ENCODE measurements at places on chromosomes 2 and 18.

- no peak for DNase-seq
Observed at GRCh38 chr2:10235099-10235908, 67.4 kb upstream of the HPCAL1 start.

GRCh38 chr2:1863386-1863785, 119.1 kb upstream of the PXDN start:
- no peak for DNase-seq

- no peak for DNase-seq
Observed at GRCh38 chr2:211035548-211036185, 479.3 kb downstream of the CPS1 start.

DNA sequence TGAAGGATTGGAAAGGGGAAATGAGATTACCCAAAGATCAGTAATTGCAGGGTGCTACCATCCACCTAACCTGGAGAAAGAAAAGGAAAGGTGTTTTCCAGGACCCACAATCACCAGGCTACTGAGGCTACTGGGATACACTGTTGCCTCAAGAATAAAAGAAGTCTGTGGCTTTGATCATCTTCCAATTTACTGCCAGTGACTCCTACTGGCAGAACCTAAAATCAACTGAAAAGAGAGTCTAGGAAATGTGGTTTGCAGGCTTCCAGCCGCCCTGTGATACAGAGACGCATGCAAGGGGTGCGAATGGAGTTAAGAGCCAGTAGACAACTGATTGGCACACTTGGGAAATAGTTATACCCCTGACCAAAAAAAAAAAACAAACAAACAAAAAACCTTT, 16.6 kb upstream of the TTL start:
- DNase-seq = no peak

DNA sequence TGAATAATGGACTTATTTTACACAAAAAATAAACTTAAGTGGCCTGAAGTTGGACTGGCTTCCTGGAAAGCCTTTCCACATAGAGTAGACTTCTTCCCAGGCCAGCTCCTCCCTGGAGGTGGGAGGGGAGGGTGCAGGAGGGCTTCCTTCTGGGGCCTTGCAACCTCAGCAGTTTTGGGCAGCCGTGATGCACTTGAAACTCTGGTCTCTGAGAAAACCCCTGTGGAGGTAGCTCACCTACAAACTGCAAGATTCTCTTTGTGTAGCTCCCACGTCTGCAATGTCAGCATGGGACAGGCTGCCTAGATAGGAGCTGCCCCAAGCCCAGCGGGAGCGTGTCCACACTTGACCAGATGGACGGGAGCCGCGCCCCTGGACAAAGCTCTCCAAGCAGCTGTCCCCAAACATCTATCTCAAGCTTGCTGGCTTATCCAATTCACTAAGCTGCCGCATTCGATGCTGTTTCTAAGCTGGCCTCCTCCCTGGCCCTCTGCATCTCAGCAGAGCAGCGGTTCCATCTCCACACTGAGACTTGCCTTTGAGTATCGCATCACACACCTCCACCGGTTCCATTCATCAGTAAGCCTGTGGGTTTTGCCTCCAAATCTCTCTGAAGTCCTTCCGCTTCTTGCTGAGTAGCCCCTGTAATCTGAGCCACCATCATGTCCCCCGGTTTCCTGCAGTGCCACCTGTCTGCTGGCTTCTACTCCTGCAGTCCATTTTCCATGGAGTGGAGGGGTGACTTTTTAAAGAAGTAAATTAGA, 1.6 kb upstream of the LPIN1 start:
- no peak for DNase-seq

GRCh38 chr18:33983126-33983525, 241.6 kb downstream of the NOL4 start:
- no peak for DNase-seq

DNA sequence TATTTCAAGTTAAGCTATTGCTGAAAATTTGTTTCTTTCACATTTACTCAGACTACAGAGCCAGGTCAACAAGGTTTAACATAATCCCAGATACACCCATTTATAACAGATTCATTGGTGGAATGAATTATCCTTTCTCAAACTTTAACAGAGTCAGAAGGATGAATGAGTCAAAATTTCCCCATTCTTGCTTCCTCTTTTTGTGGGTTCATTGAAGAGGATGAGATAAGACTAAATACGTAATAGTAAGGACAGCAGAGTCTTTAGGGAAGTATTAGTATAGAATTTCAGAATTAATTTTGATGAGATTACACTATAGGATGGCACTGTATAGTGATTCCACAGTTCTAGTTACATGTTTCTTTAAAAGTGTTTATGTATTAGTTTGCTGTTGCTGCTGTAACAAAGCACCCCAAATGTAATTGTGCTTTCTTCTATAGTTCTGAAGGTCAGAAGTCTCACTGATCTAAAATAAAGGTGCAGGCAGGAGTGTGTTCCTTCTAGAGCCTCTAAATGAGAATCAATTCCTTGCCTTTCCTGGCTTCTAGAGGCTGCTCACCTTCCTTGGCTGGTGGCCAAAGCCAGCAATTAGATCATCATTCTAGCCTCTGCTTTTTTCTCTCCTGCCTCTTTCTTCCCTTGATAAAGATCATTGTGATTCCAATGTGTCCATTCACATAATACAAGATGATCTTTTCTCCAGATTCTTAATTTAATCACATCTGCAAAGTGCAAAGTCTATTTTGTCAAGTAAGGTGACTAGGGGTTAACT, 309.3 kb upstream of the PIK3C3 start:
- no peak for DNase-seq

GRCh38 chr2:164146441-164146840, 410.6 kb upstream of the FIGN start:
- no peak for DNase-seq

DNA sequence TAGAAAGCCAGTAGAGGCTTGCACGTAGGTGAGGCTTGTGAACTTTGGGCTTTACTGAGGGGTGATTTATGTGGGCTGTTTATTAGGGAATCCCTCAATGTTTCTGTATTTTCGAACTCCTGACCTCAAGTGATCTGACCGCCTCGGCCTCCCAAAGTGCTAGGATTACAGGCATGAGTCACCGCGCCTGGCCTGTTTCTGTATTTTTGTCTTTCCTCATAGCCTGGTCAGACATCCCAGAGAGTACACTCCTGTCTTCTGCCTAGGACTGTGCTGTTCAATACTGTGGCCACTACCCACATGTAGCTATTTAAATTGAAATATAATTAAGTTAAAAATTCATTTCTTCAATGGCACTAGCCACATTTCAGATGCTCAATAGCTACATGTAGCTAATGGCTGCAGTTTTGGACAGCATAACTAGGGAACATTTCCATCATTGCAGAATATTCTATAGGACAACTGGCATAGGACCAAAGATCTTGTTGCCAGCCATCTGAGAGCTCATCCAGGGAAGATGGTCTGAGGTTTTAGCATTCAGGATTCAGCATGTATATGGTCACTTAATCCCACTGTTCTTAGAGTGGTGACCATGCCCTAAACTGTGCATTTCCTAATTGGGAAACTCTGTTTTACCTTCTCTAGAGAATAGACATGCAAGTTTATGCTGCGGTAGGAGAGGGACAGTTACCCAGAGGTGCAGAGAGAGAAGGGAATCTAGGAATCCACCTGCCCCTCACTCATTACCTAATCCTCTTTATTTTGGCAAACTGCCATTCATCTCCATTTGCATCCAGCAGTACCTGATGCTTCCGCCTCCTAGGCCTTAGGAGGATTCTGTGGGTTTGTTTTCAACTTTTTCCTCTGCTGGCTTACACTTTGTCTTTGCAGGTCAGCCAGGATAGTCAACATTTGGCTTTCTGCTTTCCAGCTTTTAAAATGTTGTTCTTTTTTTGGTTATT, 64.4 kb downstream of the LCLAT1 start:
- no peak for DNase-seq

DNA sequence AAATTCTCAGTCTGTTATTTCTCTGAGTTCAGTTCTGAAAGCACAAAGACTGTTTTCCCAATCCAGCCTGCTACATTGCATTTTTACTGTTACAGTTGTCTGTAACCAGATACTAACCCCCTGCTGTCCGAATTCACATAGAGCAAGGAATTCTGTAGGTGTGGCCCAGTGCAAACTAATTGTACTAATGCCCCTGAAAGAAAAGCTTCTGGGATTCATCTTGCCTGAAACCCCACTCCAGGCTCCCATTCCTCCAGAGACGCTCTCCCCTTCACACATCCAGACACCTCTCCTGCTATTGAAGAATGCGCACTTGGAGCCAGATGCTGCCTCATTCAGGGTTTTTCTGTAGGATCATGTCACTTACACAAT, 127.0 kb downstream of the TTC32 start:
- DNase-seq = no peak

GRCh38 chr18:33716061-33716683, 138.2 kb downstream of the ASXL3 start:
- DNase-seq = no peak

GRCh38 chr18:39741755-39742466, 2176.3 kb upstream of the CELF4 start:
- DNase-seq = no peak

DNA sequence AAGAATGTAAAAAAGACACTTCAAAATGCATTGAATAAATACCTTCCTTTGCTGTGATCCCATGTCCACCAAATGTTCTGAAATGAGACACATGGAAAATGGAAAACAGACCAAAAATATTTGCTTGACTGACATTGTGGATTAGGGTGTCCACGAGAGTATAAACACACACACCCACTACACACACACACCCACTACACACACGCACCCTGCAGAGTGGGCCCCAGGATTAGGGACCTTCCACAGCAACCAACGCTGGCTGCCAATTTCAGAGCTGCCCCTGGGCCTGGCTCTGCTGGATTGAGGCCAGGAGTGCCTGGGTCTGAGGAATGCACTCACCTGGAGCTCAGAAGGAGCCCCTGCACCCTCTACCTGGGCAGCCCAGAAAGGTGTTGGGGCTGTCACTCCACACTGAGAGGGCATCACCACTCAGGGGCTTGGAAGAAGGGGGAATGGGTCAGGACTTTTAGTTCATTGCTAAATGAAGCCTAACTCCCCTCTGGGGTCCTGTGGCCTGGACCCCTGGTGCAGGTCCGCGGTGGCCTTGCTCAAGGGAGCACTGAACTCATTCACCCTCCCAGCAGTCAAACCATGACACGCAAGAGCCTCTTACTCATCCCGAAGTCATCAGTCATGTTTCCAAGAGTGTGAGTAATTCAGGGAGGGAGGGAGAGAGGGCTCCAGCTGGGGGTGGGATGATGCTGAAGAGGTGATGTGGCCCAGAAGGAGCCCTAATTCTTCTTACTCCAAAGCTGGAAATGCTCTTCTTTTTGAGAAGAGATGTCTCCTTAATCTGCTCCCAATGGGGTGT, 50.2 kb upstream of the PLB1 start:
- no peak for DNase-seq

DNA sequence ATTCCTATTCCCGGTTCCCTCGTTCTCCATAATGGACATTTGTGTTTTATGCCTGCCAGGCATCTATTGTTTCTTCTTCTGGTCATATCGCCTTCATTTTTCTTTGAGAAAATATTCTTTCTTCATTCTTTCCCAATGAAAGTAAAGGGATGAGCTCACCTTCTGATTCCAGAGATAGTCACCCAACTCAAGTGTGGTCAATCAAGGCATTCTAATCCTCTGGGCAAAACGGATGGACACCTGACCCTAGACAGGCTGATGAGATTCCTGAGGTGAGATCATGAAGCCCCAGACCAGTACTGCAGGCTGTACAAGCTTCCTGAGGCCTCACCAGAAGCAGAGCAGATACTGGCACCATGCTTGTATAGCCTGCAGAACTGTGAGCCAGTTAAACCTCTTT, 52.8 kb downstream of the GAD1 start:
- no peak for DNase-seq

DNA sequence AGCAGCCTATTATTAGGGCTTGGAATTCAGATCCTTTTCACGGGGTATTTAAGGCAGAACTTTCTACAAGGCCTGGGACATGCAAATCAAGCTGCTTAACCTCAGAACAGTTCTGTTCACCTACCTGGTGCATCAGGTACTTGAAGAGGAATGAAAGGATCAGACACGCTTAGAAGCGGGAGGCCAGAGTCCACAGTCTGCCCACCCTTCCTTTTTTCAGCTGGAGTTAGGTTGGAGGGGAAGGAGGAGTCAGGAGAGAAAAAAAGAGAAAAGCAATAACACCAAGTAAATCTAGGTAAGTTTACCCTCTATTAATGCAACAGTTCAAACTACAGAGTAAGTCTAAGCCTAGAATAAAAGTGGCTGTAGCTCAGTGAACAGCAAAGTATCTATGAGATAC, 58.6 kb upstream of the NFU1 start:
- no peak for DNase-seq

GRCh38 chr18:53749766-53750165, 474.7 kb downstream of the MBD2 start:
- DNase-seq = no peak

DNA sequence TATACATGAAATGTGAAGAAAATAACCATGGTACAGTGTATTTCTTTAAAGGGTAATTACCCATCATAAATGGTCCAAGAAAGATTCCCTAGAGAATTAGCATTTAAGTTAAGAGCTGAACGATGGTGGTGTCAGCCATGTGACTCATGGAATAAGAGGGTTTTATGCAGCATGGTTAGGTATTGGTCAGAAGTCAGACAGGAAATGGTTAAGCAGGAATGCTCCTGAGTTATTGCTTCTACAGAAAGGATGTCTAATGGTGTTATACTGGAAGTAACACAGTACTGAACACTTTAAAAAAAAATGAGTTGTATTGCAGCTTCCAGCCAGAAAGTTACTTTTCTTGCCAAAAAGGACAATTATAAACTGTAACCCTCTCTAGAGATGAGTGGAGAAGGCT, 72.7 kb upstream of the UBE2E3 start:
- no peak for DNase-seq

GRCh38 chr2:183868707-183869106, 729.6 kb upstream of the ZNF804A start:
- DNase-seq = no peak

GRCh38 chr2:5897249-5897648, 205.1 kb downstream of the SOX11 start:
- no peak for DNase-seq

GRCh38 chr18:3610813-3611212, 160.8 kb downstream of the TGIF1 start:
- no peak for DNase-seq

- DNase-seq = no peak
Observed at GRCh38 chr2:65231892-65232477, 4.4 kb downstream of the ACTR2 start.

- no peak for DNase-seq
Observed at GRCh38 chr2:241635756-241636155, 1.2 kb downstream of the THAP4 start.

DNA sequence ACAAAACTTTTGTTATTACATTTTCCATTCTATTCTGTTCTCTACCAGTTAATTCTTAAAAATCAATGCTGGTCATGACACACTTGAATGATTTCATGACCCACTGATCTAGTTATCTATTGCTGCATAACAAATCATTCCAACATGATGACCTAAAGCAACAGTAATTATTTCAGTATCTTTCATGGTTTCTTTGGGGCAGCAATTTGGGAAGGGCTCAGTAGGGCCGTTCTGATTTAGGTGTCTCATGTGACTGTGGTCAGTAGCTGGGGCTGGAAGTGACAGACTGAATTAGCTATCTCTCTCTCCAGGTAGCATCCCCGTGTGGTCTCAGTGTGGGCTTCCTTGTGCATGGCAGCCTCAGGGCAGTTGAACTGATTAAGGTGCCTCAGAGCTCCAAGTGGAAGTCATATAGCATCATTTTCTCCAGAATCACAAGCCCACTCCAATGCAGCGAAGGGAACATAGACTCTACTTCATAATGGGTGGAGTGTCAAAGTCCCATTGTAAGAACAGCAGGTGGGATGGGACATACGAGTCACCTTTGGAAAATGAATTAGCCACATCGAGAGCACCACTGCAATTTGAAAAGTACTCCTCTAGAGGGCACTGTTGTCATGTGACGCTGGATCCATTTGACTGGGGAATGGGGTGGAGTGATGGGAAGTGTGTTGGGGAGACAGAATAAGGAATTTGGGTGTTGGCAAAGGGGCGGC, 39.1 kb upstream of the FAM136A start:
- DNase-seq = no peak

All from activated naive CD4-positive, alpha-beta T cell (primary cell).